ENCODE measurements at places on chromosomes 2 and 18.
A peak's percentile ranks its signal among the peaks of the same experiment; 100 is the strongest.

GRCh38 chr2:128754246-128754724 is 435.6 kb upstream of the HS6ST1 start:
- no peak for DNase-seq

- no peak for DNase-seq
These were observed 58.3 kb upstream of the TNP1 start for GRCh38 chr2:216918088-216918680.

- no peak for DNase-seq
These were observed 29.4 kb downstream of the PLEKHM3 start for GRCh38 chr2:207995887-207996286.

GRCh38 chr18:40437517-40437916 is 1517.5 kb upstream of the PIK3C3 start:
- no peak for DNase-seq

- DNase-seq = peak; percentile 44
These were observed 131.5 kb downstream of the ATP9B start for GRCh38 chr18:79200546-79201268.
